Cardiac muscle cell (in vitro differentiated cells and primary cell): ENCODE measurements at places on chromosomes 4 and X.

DNA sequence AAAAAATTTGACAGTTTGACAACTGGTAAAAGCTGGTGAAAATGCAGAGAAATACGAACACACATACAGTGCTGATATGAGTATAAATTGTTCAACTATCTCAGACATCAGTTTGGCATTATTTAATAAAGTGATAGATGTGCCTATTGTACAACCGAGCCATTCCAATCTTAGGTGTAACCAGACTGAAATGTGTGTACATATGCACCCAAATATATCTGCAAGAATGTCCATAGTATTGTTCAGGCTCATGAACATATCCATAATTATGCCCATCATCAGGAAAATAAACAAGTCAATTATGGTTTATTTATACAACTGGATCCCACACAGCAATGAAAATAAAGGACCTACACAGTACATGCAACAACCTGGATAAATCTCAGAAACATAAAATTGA is 188.9 kb upstream of the DDX53 start:
- no peaks in the 10 kb centered on the region for H3K27me3 ChIP-seq
- no peaks in the 10 kb centered on the region for H3K4me1 ChIP-seq
- H3K36me3 ChIP-seq, result no peaks in the 10 kb centered on the region
- no peak overlapping the region for H3K27ac ChIP-seq
- no peak for DNase-seq

- H3K36me3 ChIP-seq, result no peaks in the 10 kb centered on the region
- H3K4me3 ChIP-seq, result no peak overlapping the region
- no peaks in the 10 kb centered on the region for H3K4me1 ChIP-seq
- no peak overlapping the region for H3K27ac ChIP-seq
- no peaks in the 10 kb centered on the region for H3K27me3 ChIP-seq
Measured at GRCh38 chr4:52292245-52292644, 241.1 kb downstream of the SPATA18 start.

DNA sequence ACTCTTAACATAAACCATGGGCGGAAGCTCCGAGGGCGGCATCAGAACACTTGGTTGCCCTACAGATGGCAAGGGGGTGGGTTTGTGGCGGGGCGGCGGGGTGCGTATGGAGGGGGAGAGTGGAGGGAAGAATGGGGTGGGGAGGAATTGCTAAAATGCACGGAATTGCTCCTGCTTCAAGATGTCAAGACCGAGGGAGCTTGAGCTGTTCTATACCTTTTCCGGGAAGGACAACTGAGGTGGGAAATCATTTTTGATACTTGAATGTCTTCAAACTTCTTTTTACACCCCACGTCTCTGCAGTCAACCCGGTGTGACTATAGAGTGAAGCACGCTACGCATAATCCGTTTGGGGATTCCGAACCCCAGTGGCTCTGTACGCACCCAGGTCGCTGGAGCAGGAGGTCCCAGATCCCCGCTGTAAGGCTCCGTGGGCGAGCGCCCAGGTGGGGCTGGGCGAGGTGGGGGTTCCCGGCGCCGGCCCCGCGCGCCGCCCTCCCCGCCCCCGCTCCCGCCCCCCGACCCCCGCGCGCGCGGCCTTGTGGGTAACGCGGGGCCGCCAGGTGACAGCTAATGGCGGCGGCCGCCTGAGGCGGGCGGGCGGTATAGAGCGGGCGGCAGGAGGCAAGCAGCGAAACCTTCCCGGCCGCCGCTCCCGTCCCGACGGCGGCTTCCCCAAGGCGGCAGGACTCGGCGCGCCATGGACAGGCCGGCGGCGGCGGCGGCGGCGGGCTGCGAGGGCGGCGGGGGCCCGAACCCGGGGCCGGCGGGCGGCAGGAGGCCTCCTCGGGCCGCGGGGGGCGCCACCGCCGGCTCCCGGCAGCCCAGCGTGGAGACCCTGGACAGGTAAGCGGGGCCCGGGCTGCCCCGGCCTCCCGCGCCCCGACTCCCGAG is at the start of gene MTMR1:
TSS of gene MTMR1 (plus strand) at position 566 of the 894 bp plus-strand sequence. CDS start at position 701, 135 bp downstream.
- peak; percentile 55 for DNase-seq
- H3K4me3 ChIP-seq, result peak within 1 kb of the TSS; percentile 54
- H3K4me1 ChIP-seq, result no peaks in the 10 kb centered on the region

- peak; percentile 85 for DNase-seq
- peak overlapping the region; percentile 61 for H3K4me3 ChIP-seq
- H3K36me3 ChIP-seq, result no peaks in the 10 kb centered on the region
- H3K4me1 ChIP-seq, result peaks cover 5% of the 10 kb centered on the region
- H3K27me3 ChIP-seq, result no peaks in the 10 kb centered on the region
Measured at GRCh38 chrX:48802089-48802904, 430 bp downstream of the HDAC6 start.
